Anterior cingulate cortex (tissue), 58 donors: ENCODE measurements at places on chromosomes 11 and 22.

GRCh38 chr22:47233316-47234243 lies 471.1 kb downstream of the TBC1D22A start:
- DNase-seq, result no peak

GRCh38 chr22:27780161-27780575 lies 21.4 kb downstream of the MN1 start:
- DNase-seq, result no peak

DNA sequence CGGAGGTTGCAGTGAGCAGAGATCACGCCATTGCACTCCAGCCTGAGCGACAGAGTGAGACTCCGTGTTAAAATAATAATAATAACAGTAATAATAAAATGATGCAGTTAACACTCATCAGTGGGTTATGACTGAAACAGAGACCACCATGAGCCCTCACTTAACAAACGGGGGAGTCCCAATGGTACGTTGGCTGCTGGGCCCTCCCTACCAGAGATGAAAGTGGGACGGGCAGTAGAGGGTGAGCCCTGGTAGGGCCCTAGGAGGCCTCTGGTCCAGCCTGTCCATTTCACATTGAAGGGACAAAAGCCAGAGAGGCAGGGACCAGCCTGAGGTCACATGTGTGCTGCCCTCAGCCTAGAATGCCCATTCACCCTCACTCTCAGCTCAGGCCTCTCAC lies 13.7 kb upstream of the KIAA0930 start:
- no peak for DNase-seq

DNA sequence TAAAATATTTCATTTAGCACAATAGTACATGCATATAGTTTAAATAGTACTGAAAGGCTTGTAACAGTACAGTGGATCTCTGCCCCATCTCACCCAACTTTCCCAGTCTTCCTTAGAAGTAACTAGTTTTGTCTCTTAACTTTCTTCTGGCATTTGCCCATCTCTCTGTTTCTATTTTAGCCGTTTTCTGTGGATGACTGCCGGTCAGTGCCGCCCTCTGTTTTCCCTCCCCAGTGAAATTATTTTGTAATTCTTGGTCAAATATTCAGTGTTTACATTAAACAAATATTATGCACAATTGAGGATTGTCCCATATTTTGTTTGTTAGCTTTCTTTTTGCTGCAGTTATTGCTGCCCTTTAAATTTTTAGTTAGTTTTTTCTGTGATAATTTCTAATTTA lies 8.3 kb downstream of the PDHX start:
- no peak for DNase-seq

- no peak for DNase-seq
Observed at GRCh38 chr22:43488031-43488866, 76.4 kb downstream of the MPPED1 start.

- no peak for DNase-seq
Observed at GRCh38 chr11:74735365-74735928, 4.2 kb upstream of the CHRDL2 start.

- no peak for DNase-seq
Observed at GRCh38 chr11:65504674-65505465, 6.0 kb downstream of the MALAT1 start.

- DNase-seq, result no peak
Observed at GRCh38 chr22:38489561-38490145, 16.5 kb downstream of the DDX17 start.

- DNase-seq, result no peak
Observed at GRCh38 chr11:26037716-26038115, 294.2 kb upstream of the ANO3 start.
